Activated CD4-positive, alpha-beta memory T cell treated with anti-CD3 and anti-CD28 coated beads, Interleukin-2, amount 10 ng/mL, durations not matched to agents 7 days and 5 days (primary cell): ENCODE measurements at places on chromosomes 5 and 9. TPM values are rescaled to one million over a fixed set of nuclear protein-coding genes. Genes with fewer than 3 reads are reported as not detected.

- H3K27ac ChIP-seq: no peak overlapping the region
- no peak overlapping the region for H3K4me3 ChIP-seq
- H3K4me1 ChIP-seq: no peaks in the 10 kb centered on the region
- no peaks in the 10 kb centered on the region for H3K27me3 ChIP-seq
- no peak for DNase-seq
- H3K36me3 ChIP-seq: no peaks in the 10 kb centered on the region
These were observed 532.4 kb downstream of the ANXA1 start for GRCh38 chr9:73683862-73684591.

GRCh38 chr9:9392755-9393154 is 1220.0 kb downstream of the PTPRD start:
- no peak for DNase-seq
- H3K4me1 ChIP-seq: no peaks in the 10 kb centered on the region
- no peaks in the 10 kb centered on the region for H3K36me3 ChIP-seq

- H3K4me3 ChIP-seq: no peak overlapping the region
- no peaks in the 10 kb centered on the region for H3K27me3 ChIP-seq
- H3K4me1 ChIP-seq: peaks cover 12% of the 10 kb centered on the region
- no peak for DNase-seq
- peaks cover 14% of the 10 kb centered on the region for H3K36me3 ChIP-seq
These were observed 285.7 kb downstream of the AOPEP start for GRCh38 chr9:95012035-95012708.

- no peak for DNase-seq
- H3K4me1 ChIP-seq: no peaks in the 10 kb centered on the region
- no peak overlapping the region for H3K4me3 ChIP-seq
- no peaks in the 10 kb centered on the region for H3K27me3 ChIP-seq
- H3K36me3 ChIP-seq: no peaks in the 10 kb centered on the region
These were observed 752.8 kb upstream of the ADAMTS16 start for GRCh38 chr5:4387290-4387689.

PGM5 gene
- total RNA-seq: not detected

DNA sequence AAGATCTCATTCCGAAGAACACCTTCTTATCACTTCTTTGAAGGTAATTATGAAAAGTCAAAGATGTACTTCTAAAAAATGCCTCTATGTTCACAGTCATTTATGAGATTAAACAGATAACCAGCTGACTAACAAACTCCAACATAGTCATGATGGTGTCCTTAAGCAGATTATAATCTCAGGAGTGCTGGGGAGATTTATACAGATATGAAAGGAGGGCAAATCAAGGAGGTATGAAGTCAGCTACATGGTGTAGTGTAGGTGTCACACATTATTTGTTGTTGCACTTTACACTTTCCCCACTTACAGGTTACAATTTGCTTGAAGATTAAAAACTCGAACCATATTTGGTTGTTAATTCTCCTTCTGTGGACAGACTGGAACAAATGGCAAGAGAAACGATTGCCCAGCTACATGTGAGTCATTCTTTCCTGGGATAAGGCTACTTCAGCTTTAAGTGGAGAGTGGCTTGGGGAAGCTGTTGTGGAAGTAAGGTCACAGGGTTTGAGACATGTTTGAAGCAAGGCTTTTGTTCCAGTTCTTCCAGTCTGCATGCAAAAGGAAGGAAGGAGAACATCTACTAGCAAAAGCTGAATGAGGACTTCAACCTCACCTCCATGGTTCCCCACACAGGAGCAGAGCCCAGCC is 320.1 kb downstream of the ADGRV1 start:
- H3K4me3 ChIP-seq: no peak overlapping the region
- H3K27me3 ChIP-seq: peaks cover 47% of the 10 kb centered on the region
- no peak overlapping the region for H3K27ac ChIP-seq
- H3K36me3 ChIP-seq: no peaks in the 10 kb centered on the region
- no peaks in the 10 kb centered on the region for H3K4me1 ChIP-seq

NPM1 gene
- 1,119 TPM for total RNA-seq

DNA sequence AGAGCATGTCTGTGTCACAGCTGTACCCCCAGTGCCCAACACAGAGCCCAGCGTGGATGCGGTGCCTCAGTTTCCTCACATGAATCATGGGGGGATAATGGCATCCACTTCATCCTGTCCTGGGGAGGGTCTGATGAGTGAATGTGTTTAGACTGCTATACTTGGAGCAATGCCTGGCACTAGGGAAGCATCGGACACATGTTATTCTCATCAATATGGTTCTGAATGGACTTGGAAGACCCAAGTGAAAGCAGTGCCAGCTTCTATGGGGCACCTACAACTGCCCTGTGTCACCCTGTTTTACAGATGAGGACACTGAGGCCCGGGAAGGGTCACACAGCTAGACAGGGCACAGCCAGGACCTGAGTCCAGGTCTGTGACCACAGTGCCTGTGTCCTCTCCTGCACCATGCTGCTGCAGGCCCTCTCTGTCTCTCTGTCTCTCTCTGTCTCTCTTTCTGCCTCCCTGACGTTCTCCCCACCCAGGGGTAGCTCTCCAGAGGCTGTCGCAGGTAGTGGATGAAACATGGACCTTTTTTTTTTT is 42.3 kb upstream of the NEK6 start:
- H3K4me3 ChIP-seq: no peak overlapping the region
- no peak for DNase-seq
- no peaks in the 10 kb centered on the region for H3K27me3 ChIP-seq
- peaks cover 83% of the 10 kb centered on the region for H3K4me1 ChIP-seq

SYK gene
- not detected for total RNA-seq
